ENCODE measurements at places on chromosomes 3 and 15.

DNA sequence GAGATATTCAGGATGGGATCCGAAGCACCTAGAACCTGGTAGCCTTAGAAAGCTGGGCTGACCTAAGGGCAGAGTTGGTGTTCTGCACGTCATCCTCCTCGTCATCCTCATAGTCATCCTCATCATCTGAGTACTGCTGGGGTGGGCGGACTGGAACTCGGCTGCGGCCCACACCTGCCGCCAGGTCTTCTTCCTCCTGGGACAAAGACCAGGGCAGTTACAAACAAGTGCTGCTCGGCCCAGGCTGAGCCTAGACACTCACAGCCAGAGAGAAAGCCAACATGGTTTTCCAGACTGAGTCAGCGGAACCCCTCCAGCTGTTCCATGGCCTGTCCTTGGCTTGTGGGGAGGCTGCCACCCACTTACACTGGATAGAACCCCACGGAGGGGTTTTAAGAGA lies 40.5 kb downstream of the SEMA3G start:
- no peak for DNase-seq

GRCh38 chr3:43162230-43163084 lies 56.6 kb upstream of the POMGNT2 start:
- peak; percentile 69 for DNase-seq

DNA sequence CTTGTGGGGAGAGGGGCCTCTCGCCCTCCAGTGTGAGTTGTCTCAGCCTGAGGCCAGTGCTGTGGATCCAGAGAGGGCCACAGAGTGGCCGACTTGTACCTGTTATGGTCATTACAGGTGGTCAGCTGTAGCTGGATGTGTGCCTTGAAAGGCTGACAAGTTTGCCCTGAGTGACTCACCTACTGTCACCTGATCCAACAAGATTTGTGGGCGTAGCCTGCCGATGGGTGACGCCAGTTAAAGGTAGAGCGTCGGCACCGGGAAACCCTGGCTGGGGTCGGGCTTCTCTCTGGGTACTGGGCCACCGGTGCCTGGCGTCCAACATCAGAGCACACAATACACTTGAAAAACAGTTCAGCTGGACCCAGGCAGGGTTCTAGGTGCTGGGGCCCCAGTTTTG lies 2.8 kb upstream of the ISG20 start:
- no peak for DNase-seq

- no peak for DNase-seq
Observed at GRCh38 chr15:94792196-94792595, 560.8 kb downstream of the MCTP2 start.

DNA sequence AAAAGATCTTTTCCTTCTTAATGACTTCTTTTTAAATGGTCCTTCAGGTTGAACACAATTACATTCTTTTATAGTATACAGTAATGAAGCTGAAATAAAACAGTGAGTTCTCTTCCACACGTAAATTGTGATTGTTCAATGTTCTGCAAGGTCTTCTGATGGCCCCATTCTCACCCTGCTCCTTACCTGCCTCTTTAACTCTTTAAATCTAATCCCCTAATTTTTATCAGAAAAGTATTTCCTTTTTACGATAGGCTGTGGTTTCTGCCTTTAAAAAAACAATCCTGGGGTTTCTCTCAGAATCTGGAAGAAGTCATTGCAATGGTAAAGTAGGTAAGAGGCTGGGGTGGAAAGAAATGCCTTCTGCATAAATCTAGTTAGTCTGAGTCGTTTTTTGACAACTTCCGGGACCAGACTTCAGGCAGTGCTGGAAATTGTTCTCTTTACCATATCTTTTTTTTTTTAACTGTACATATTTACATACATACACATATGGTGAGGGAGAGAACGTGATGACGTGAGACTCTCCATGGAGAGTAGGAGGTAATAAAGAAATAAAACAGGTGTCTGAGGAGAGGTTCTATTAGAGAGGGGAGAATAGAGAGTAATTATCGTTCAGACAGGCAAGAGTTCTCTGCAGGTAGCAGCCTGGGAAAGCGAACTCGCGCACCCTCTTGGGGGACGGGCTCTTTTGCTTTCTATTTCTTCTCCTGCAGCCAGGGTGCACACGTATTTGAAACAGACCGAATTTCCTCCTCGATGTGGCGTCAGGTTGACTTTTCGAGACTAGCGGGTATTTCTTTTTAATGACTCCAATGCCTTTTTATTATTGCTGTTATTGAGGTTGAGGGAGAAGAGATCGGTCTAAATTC lies at the start of gene SIDT1:
Gene SIDT1 (plus strand): TSS at position 730 of the 872 bp plus-strand sequence. CDS start 467 bp downstream, outside the sequence.
- no peak for DNase-seq

DNA sequence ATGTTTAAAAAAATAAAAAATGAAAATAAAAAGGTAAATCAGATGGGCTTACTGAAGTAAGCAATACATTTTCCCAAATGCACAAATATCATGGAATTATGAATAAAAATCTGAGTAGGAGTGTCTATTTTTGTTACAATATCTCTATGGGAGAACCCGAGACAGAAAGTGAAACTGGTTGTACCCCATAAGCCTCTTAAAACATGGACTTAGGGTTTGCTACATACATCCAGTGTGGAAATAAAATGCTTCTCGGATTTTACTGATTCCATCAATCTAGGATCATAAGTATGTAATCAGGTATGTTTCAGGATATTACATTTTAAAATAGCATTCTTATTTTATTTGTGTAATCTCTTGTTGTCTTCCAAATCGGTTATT lies 177.8 kb upstream of the CDIN1 start:
- DNase-seq = peak; percentile 34

DNA sequence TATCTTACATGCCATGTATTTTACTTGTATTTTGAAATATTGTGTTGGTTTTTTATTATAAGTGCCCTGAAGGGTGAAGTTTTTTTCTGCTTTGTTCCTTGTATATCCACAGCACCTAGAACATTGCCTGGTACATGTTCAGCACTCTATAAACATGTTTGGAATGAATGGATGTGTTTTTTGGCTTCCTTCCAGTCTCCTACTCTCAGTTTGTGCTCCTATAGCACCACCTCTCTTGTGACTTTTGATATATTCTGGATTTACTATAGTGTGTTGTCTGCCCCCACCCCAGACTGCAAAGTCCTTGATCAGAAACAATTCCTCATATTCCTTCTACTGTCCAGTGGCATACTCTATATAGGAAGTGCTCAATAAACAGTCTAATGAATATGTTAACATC lies 60.6 kb downstream of the PLCL2 start:
- peak; percentile 45 for DNase-seq

DNA sequence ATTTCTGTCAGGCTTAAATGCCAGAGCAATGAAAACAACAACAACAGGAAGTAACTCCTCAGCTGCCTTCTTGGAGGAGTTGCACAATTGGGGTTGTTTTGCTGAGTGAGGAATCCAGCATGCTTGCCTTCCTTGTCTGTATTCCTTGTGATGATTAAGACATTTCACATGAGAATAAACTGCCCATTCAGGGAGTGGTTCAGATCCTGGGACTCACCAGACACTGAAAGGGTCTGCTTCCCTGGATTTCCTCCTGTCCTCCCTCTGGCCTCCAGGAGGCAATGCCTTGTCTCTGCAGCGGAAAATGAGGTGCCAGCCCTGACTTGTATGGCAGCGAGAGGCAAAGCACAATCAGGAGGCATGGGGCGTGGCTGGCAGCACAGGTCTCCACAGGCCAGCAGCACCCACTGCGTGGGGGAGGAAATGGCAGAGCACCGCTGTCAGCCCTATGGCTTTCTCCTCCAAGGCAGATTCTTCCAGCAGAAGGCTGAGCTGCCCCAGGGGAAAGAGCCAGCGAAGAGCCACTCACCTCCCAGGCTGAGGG lies 41.5 kb downstream of the RBP2 start:
- peak; percentile 7 for DNase-seq

- DNase-seq = no peak
Observed at GRCh38 chr3:143172062-143172794, 52.7 kb downstream of the CHST2 start.

GRCh38 chr3:46913644-46914043 lies 36.1 kb downstream of the PTH1R start:
- peak; percentile 37 for DNase-seq

GRCh38 chr3:57758686-57759085 lies 2.6 kb downstream of the SLMAP start:
- DNase-seq = peak; percentile 50

DNA sequence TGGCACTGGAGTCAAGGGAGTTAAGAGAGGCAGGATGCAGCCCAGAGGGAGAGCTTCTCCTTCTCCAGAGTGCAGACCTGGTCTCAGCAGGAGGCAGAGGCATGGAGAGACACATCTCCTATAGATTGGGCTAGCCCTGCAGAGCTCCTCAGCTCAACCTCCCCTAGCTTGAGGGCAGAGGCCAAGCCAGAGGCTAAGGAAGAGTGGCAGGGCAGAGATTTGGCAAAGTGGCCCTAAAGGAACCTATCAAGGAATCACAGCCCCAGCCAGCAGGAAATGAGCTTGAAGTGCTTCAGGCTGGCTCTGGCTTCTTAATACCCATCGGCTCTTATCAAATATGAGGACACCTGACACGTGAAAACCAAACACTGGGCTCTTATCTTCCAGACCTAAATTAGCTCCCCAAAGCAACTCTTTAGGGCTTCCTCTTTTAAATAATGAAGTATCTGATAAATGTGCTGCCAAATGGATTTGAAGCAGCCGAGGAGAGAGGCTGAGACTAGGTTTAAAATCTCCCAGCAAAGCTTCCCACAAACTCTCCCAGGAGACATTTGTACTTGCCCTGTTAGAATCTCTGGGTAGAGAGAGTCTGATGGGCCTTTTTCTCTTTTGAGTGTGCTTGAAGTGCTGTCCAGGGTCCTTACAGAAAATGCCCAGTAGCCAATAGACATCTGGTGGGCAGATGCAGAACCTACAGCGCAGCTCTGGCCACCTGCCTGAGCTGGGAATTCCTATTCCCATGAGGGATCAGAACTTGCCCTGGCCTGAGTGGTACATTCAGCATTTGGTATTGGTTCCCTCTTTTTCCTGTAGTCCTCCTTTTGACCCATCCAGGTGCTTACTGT lies 271.4 kb downstream of the CLSTN2 start:
- DNase-seq = peak; percentile 27

Data from fibroblast of the aortic adventitia (primary cell).